PC-9 (cell line): ENCODE measurements at places on chromosomes 12 and 14.

DNA sequence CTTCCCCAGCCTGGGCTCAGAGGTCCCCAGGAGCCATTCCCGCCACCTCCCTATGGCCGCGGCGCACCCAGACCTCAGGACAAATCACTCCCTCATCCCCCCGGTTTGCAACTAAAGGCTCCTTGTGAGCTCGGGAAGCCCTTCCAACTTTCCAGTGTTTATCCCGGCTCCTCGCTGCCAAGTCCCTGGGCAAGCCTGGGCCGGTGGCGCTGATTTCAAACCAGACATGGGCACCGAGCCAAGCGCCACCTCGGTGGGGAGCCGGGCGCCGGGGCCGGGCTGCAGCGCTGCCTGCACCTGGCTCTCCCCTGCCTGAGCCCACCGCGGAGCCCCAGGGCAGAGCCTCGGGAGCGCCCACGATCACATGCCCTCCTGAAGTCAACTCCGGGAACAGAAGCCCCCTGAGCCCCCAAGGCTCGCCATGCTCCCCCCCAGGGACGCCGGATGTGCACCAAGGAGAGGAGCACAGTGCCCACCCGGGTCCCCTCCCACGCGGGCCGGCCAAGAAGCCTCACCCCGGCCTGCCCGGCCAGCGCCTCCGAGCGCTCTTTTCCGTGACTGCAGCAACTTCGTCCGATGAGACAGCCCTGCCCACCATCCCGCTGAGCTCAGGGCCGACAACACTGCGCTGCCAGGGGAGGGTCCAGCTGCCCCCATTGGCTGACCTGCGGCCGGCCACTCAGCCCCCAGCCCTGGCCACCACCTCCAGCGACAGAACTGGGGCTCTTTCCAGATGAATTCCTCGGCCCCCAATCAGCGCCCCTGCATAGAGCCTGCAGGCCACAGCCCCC lies 50.0 kb downstream of the NCOR2 start:
- no peak for DNase-seq

DNA sequence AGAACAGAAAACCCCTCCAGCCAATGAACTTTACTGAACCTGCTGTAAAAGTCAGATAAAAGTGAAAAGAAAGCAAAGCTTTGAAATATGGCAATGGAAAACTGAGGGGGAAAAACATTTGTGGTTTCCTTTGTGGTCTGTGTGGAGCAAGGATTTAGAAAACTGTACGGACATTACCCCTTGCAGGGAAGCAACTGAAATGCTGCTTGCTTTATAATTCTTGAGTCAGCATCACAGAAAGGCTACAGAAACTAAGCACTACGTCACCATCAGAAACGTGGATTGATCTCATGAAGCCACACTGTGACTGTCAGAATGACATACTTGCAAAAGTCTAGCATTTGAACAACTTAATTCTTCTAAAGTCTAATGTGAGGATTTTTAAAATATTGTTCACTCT lies 2.4 kb upstream of the KCNC2 start:
- DNase-seq, result no peak

- no peak for DNase-seq
Observed at GRCh38 chr12:44441155-44441554, 435.0 kb downstream of the NELL2 start.

GRCh38 chr14:75127903-75128595 lies 1.2 kb upstream of the NEK9 start:
- no peak for DNase-seq

GRCh38 chr12:52890417-52890816 lies 14.5 kb downstream of the KRT8 start:
- no peak for DNase-seq

GRCh38 chr12:69610729-69611128 lies at the start of gene LRRC10:
LRRC10 (minus strand) TSS chr12:69610907; CDS start chr12:69610838, 69 bp downstream.
- no peak for DNase-seq
